ENCODE measurements at places on chromosomes 5 and 9.
A peak's percentile ranks its signal among the peaks of the same experiment; 100 is the strongest.

DNA sequence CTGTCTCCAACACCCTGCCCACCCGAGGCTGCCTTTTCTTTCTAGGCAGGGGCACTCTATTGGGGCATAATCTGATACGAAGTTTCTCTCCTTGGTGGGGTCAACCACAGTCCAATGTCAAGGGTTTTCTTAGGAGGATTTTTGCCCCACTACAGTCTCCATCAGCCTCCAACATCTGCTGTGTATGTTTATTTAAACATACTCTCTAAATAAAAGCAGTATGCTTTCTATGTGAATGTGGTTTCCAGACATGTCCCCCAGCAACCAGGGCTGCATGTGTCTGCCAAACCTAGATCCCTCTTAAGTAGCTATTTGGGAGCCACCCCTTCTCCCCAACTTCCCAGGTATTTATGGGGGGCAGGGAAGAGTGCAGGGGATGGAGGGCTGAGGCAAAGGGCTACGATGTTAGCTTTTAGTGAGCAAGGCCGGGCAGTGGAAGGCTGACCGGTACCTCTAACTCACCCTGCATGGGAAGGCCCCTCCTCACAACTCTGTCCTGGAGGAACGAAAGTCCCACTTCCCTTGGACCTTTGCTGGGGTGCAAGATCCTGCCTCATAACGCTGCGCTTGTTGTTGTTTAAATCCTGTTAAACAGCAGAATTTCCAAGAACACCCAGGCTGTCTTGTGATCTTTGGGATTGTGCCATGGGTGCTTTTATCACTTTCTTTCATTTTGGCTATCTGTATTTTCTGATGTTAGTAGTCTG lies 75.4 kb downstream of the NREP start:
- no peak for DNase-seq

- DNase-seq: no peak
These were observed 32.6 kb upstream of the RXRA start for GRCh38 chr9:134293611-134294152.

- no peak for DNase-seq
These were observed 25.1 kb downstream of the GDNF start for GRCh38 chr5:37814699-37815098.

DNA sequence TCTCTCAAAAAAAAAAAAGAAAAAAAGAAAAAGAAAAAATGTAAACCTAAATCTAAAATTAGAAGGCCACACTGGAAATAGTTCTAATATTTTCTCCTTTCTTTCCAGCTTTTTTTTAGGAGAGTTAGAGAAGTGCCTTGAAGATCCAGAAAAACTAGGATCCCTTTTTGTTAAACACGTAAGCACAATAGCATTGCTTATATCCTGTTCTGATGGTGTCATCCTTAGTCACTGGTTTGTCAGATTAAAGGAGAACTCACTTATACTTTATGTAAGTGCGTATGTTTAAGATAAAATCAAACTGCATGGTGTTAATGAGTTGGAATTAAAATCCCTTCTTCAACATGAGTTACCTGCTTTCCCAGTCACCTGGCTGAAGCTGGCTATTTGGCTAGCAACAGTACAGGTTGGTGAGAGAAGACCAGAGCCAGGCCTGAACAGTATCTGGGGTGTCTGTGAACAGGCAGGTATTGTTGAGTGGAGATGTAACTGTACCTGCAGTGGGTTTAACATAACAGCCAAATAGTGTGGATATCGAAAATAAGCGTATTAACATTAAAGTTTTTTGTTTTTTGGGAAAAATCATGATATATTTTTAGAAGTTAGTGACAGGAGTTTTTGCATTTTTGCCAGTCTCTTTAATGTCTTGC lies 104.7 kb upstream of the OTULINL start:
- no peak for DNase-seq

GRCh38 chr9:137365056-137365455 lies 57.9 kb downstream of the EXD3 start:
- DNase-seq: peak; percentile 36

GRCh38 chr5:58446024-58446423 lies 13.9 kb downstream of the PLK2 start:
- DNase-seq: no peak

GRCh38 chr5:159286420-159287035 lies 23.4 kb downstream of the UBLCP1 start:
- DNase-seq: peak; percentile 80

GRCh38 chr9:35932735-35933134 lies 23.4 kb downstream of the SPAAR start:
- no peak for DNase-seq

DNA sequence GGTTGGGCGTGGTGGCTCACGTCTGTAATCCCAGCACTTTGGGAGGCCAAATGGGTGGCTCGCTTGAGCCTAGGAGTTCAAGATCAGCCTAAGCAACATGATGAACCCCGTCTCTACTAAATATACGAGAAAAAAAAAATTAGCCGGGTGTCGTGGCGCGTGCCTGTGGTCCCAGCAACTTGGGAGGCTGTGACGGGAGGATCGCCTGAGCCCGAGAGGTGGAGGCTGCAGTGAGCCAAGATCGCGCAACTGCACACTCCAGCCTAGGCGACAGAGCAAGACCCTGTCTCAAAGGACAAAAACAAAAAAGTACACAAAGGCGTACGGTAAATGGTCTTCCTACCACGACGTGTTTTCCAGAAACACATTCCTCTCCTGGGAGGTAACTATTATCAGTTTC lies 538 bp upstream of the BDP1 start:
- DNase-seq: no peak

GRCh38 chr9:85276741-85277140 lies 465.0 kb downstream of the AGTPBP1 start:
- DNase-seq: no peak

GRCh38 chr5:155844542-155844941 lies 482.4 kb upstream of the SGCD start:
- DNase-seq: no peak

DNA sequence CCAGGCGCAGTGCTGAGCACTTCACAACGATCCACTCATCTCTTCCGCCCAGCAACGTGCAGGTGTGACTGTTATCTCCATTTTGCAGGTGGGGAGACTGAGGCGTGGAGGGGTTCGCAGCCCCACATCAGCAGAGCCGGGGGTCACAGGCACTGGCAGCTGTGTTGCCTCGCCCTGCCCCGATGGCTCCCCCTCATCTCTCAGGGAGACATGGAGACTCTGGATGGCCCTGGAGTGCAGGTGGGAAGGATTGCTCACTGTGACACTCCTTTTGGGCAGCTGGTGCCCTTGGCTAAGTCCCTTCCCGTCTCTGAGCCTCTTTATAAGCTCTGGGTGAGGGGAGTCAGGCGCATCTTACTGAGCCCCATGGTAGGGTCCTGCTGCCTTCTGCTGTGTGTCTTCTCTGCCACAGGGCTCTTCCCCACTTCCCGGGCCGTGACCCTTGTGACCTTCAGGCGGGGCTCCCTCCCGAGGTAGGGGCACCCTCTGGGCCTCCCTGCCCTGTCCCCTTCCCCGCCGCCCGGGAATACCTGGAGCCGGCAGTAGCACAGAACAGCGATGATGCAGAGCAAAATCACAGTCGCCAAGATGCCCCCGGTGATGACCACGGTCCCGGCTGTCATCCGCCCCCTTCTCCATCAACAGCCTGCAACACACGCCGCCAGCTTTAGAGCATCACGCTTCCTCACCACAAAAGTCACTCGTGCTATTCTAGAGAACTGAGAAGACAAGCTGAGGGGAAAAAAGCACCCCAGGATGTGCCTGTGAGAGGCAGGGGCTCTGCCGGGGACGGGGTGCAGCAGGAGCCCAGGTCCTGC lies 29.4 kb downstream of the FAM163B start:
- DNase-seq: no peak

GRCh38 chr9:131361202-131361833 lies 32.6 kb upstream of the PRRC2B start:
- peak; percentile 37 for DNase-seq

GRCh38 chr5:68315679-68316271 lies 100.2 kb downstream of the PIK3R1 start:
- no peak for DNase-seq

DNA sequence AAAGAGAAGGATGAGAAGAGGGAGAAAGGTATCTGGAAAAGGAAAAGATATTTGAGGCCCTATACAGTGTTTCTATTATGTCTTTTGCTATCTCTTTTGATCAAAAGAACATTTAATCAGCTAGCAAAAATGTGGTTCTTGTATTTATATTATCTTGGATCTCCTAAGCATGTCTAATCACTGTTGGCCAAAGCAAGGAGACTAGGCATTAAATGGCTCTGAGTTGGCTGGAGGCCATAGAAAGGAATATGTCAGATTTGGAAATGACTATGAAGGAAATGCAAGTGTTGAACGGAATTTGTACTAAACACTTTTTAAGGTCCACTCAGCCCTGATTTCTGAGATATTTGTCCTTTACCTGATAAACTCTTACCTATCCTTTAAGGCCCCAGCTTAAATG lies 22.4 kb upstream of the THG1L start:
- no peak for DNase-seq

DNA sequence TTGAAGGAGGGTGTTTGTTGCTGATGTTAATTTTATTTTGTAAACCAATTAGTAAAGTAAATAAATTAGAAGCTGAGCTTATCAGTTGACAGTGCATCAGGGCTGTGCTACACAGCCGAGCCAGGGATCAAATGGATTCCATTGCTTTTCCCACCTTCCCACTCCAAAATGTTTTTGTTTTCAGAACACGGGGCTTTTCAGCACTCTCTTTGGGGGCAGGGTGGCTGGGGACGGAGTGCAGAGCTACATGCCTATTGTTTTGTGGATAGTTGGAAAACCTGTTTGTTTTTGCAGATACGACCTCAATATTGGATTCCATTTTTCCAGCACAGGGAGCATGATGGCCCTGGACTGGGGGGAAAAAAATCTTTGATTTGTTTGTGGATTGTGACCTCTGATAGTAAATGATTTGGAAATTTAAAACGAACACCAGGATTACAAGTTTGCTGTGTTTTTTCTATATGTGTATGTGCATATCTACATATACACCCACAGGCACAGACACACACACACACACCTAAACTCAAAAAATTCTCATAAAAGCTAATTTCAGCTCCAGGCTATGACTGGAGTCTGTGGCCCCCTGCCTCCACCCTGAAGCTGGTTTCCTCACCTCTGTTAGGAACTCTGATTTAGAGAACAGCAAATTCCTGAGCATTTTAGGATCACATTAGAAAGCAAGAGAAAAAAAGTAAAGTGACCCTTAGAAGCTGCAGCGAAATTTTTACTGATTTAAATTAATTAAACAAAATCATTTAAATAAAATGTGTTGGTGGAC lies 371.7 kb upstream of the IRX2 start:
- DNase-seq: no peak

DNA sequence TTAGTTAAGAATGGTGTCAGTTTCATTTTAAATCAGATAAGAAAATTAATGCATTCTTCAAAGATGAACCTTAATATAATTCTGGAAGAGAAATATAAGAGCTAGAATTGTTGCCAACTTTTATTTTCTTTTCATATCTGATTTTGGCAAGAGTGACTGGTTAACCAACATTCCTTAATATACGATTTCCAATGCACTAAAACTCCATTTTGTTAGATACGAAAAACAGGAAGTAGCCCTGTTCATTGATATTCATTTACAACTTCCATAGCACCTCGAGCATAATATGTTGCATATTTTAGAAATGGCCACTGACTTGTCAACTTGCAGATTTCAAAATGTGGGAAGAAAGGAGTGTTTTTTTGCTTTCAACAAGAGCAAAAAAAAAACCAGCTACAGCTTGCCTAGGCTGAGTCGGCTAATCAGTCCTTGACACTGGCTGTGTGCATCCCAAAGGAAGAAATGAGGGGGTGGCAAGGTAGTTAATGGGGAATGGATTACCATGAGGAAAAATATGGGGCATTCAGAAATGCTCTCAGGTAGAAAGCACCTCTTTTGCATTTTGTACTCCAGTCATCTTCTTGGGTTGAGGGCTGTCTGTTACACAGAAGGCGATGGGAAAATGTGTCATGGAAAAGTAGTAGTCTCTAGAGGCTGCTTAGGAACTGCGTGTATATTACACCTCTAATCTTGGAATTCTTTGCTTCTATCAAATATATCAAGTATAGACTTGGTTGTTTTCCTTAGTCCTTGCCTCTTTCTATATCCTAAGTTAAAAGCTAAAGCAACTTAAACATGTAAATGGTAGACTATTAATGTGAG lies 3.9 kb downstream of the MAP3K1 start:
- peak; percentile 40 for DNase-seq

DNA sequence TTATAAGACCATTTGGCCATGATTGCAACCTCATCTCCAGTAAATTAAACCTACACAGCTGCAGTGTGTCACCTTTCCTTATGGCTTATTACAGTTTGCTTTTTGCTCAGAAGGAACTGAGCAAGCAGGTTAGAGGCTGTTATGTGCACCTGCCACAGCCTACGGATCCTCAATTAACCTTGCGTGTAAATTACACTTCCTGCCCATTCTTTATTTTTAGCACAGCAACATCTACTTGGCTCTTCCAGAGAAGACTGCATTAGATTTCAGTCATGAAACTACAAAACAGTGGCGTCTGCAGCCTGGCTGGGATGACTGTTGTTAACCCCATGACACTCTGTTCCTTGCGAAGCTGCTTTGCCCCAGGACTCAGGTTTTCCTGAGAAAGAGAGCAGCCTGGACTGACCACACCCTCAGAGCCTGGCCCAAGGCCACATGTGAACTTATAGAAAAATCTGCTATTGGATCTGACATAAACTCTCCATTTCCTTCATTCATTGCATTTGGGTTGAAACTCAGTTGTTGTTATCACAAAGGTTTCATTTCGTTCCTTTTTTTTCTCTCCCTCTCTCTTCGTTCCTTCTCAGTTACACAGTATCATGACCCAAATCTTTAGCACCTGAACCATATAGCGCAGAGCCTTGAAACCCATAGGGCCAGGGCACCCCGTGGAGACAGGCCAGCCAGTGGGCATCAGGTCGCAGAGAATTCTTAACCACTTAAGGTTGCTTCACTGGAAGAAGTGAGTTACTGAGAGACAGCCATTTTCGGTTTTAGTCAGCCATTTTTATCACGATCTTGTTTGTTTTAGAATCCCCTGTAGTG lies 138.6 kb downstream of the PALM2AKAP2 start:
- DNase-seq: no peak

GRCh38 chr5:41418220-41419031 lies 92.0 kb downstream of the PLCXD3 start:
- no peak for DNase-seq

GRCh38 chr5:39948341-39948740 lies 523.6 kb upstream of the DAB2 start:
- no peak for DNase-seq

- DNase-seq: no peak
These were observed 407.0 kb downstream of the ENC1 start for GRCh38 chr5:74233571-74233970.

GRCh38 chr5:16690243-16690852 lies 73.6 kb upstream of the RETREG1 start:
- DNase-seq: peak; percentile 55

GRCh38 chr9:9950813-9951212 lies 662.0 kb downstream of the PTPRD start:
- DNase-seq: no peak

All from Kasumi-1 (cell line).